Activated naive CD8-positive, alpha-beta T cell treated with anti-CD3 and anti-CD28 coated beads, Interleukin-2, amount 10 ng/mL, durations not matched to agents 7 days and 5 days (primary cell): ENCODE measurements at places on chromosomes 5 and 9. TPM values are rescaled to one million over a fixed set of nuclear protein-coding genes. Genes with fewer than 3 reads are reported as not detected.

DNA sequence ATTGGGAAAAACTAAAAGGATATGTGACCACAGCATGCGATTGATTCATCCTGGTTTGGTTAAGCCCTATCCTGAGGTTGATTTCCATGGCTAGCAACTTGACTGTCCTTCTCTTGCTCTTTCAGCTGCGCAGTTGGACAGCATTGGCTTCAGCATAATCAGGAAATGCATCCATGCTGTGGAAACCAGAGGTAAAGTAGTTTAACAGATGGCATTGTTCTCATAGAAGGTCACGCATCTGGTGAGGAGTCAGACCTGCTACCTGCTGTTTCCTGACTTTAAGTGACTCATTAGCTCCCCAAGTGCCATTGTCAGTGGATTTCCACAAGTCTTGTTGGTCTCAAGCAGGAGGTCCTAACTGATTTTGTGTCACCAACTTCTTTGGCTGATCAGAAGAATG, 266.9 kb downstream of the ARHGAP26 start:
- H3K27me3 ChIP-seq: no peaks in the 10 kb centered on the region
- no peak overlapping the region for H3K4me3 ChIP-seq
- no peak for DNase-seq
- H3K36me3 ChIP-seq: peaks cover 30% of the 10 kb centered on the region
- no peak overlapping the region for H3K27ac ChIP-seq

DNA sequence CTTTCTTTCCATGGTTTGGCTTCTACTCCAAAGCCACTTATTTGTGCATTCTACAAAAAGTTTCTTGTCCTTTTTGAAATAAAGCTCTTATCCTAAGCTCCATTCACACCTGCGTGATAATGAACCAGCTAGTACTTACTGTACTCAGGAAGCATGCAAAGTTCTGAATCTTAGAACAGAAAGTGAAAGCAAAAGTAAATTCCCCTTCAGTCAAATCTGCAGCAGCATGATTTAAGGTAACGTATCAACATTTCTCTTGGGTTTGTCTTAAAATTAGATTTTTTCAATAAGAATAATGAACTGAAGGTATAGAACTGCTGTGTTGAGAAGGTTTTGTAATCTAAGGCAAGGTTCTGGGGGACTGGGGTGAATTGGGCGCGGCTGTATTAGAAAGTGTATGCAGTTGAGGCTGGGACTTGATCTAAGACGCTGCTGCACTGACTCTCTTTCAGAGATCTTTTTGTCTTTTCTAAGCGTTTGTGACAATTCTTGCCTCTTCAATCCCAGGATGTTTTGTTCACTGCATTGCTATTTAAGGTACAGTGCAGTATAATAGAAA, at the start of gene ERAP2:
TSS of gene ERAP2 (plus strand) at position 209 of the 559 bp plus-strand sequence. CDS start 3,186 bp downstream, outside the sequence.
- DNase-seq: no peak
- peaks cover 21% of the 10 kb centered on the region for H3K36me3 ChIP-seq
- H3K27me3 ChIP-seq: no peaks in the 10 kb centered on the region
- H3K4me3 ChIP-seq: peak within 1 kb of the TSS; percentile 92
- peaks cover 57% of the 10 kb centered on the region for H3K4me1 ChIP-seq

DNA sequence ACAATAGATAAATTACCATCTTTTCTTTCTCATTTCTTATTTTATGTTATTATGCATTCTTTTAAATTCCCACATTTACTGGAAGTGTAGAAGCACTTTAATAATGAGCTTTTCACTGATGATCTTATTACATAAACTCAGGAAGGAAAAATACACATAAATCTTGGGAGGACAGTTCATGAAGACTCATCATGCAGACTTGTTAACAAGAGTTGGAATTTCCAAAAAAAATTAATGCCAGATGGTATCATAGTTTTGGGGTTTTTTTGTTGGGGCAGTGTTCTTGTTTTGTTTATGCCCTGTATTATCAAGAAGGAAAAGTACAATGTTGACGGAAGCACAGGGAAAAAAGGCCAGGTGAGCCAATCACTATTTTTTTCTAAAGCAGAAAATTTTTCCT, 35.1 kb downstream of the CEMIP2 start:
- no peak overlapping the region for H3K4me3 ChIP-seq
- H3K4me1 ChIP-seq: peaks cover 1% of the 10 kb centered on the region
- H3K27me3 ChIP-seq: no peaks in the 10 kb centered on the region
- no peak overlapping the region for H3K27ac ChIP-seq
- H3K36me3 ChIP-seq: peaks cover 24% of the 10 kb centered on the region

DNA sequence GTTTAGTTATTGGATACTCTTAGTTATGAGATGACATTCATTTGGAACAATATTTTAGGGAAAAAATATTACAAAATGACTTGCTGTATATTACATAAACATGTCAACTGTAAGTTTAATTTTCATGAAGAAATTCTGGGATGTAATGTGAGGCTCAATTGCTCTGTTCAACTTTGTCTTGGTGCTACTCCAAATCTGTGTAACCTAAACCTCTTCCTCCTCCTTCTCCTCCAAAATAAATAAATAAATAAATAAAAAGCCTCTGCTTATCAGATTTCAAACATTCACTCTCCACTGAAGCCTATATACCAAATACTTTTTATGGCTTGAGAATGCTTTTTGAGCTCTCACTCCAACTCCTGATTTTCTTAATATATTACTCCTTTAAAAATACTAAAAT, 27.7 kb downstream of the ACTBL2 start:
- H3K27ac ChIP-seq: no peak overlapping the region
- no peak overlapping the region for H3K4me3 ChIP-seq
- no peak for DNase-seq
- no peaks in the 10 kb centered on the region for H3K36me3 ChIP-seq
- peaks cover 2% of the 10 kb centered on the region for H3K27me3 ChIP-seq

DNA sequence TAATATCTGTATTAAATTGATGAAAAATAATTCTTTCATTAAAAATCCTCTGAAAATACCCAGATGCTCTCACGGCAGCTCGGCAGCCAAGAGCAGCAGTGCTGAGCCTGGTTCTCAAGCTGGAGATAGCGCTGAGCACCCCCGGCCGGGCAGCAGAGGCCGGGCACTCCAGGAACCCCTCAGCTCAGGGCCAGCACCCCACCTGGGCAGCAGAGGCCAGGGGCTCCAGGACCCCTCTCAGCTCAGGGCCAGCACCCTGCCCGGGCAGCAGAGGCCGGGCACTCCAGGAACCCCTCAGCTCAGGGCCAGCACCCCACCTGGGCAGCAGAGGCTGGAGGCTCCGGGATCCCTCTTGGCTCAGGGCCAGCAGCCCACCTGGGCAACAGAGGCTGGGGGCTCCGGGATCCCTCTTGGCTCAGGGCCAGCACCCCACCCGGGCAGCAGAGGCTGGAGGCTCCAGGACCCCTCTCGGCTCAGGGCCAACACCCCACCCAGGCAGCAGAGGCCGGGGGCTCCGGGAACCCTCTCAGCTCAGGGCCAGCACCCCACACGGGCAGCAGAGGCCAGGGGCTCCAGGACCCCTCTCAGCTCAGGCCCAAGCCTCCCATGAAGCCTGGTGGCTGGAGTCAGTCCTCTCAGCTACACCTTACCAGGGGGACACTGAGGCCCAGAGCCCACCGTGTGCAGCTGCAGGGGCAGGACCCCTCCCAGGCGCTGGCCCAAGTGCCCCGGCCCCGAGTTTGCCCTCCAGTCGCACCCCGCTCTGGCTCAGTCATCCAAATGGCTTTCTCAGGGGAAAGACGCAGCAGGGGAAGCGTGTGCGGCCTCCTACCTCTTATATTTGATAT, 21.7 kb downstream of the CLPTM1L start:
- H3K4me3 ChIP-seq: no peak overlapping the region
- H3K36me3 ChIP-seq: peaks cover 19% of the 10 kb centered on the region
- H3K27ac ChIP-seq: no peak overlapping the region
- no peaks in the 10 kb centered on the region for H3K27me3 ChIP-seq

DNA sequence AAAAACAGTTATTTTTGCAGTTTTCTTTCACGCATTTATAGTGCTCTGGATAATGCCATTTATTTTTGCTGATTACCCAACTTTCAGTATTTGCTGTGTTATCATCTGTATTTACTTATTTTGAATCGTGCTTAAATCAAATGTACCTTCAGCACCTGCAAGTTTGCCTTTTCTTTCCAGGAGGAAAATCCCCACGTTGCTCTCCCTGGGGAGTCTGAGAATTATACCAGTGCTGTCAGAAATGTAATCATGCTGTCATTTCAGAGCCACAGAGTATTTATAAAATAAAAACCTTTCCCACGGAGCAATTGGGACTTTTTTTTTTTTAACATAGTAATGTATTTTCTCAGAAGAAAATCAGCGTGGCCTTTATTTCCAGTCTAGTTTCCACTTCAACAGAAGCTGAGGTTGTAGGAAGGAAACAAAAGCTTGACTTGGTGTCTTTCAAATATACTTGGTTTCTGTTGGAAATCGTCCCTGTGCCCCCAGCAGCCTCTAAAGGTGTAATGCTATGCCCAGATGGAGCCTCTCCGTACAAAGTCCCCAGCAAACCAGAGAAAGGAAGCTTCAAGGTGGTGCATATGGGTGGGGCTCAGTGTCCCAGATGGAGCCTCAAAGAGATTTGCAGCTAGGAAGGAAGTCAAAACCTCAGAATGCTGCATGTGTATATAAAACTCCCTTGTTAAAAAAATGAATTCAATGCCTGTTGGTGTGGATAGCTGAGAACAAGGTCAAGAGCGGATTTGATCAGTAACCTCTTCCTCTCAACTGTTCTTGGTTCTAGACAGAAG, 2.1 kb downstream of the GPR150 start:
- H3K27me3 ChIP-seq: peaks cover 5% of the 10 kb centered on the region
- peak overlapping the region; percentile 77 for H3K4me3 ChIP-seq
- DNase-seq: peak; percentile 31
- H3K27ac ChIP-seq: peak overlapping the region; percentile 76

The SPATA6L gene
- total RNA-seq: 1.0 TPM

GRCh38 chr5:132259069-132259851, 1.8 kb downstream of the PDLIM4 start:
- peaks cover 10% of the 10 kb centered on the region for H3K4me1 ChIP-seq
- peaks cover 16% of the 10 kb centered on the region for H3K27me3 ChIP-seq
- no peak for DNase-seq
- no peak overlapping the region for H3K4me3 ChIP-seq

The FOXD4L4 gene
- 0.28 TPM for total RNA-seq

The ABCA1 gene
- total RNA-seq: 2.0 TPM

- H3K36me3 ChIP-seq: peaks cover 6% of the 10 kb centered on the region
- H3K4me1 ChIP-seq: peaks cover 19% of the 10 kb centered on the region
- no peak overlapping the region for H3K4me3 ChIP-seq
- no peak for DNase-seq
Measured at GRCh38 chr9:125744616-125745015, 2.6 kb upstream of the PBX3 start.

DNA sequence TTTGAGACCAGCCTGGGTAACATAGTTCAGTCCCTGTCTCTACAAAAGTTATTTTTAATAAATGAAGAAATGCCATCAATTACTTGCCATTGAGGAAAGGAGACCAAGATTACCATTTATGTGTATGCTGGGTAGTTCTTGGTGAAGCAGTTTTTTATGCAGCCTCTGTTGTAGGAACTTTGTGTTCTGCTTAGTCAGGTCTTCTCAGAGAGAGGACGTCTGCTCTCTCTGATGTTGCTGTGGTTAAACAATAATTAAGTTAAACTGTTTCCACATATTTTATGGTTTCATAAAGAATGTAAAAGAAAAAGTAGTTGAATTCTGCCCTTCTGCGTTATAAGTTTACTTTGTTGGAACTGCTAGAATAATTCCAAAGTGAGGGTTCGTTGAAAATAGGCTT, 210.5 kb downstream of the KDM4C start:
- peaks cover 3% of the 10 kb centered on the region for H3K4me1 ChIP-seq
- peaks cover 2% of the 10 kb centered on the region for H3K36me3 ChIP-seq
- H3K27me3 ChIP-seq: no peaks in the 10 kb centered on the region
- DNase-seq: no peak
- no peak overlapping the region for H3K4me3 ChIP-seq

- H3K4me3 ChIP-seq: no peak overlapping the region
- no peak overlapping the region for H3K27ac ChIP-seq
- no peak for DNase-seq
Measured at GRCh38 chr9:86926145-86926544, 21.2 kb downstream of the GAS1 start.

The DND1 gene
- total RNA-seq: 3.4 TPM

GRCh38 chr9:110895147-110895905, 142.9 kb downstream of the LPAR1 start:
- H3K27ac ChIP-seq: no peak overlapping the region
- H3K36me3 ChIP-seq: no peaks in the 10 kb centered on the region

DNA sequence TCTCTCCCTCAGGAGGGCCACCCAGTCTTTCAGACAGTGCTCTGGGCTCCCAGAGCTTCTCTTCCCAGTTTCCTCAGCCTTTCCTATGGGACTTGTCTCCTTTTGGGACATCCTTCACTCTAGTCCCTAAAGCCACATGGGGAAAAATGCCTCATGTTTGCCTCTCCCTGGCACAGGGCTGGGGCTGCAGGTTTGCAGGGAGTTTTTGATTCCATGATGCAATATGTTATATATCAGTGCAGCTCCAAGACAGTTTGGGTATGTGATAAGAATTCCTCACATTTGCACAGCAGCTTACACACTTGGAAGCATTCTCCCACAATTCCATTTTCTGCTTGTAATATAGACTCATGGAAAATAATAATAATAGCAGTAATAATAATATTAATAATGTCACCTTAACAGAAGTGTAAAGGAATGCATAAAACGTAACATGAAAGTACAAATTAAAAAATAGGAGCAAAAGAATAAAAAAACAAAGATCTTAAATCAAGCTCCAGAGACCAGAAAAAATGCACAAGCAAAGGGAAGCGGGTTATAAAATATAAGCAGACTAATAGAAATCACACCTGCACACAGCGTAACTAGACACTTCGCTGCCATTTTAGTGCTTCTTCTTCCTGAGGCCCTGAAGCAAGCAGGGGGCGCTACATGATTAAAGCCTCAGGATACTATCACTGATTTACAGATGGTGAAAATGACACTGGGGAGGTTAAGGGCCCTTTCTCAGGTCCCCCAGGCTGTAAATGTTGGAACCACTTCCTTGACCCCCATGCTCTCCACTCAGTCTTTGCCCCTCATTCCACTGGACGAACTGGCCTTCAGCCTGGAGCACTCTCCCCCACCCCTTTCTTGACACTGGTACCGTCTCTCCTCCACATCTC, 70.0 kb upstream of the IL17B start:
- no peaks in the 10 kb centered on the region for H3K27me3 ChIP-seq
- H3K4me1 ChIP-seq: peaks cover 3% of the 10 kb centered on the region
- DNase-seq: no peak
- no peaks in the 10 kb centered on the region for H3K36me3 ChIP-seq
- H3K4me3 ChIP-seq: no peak overlapping the region

- no peaks in the 10 kb centered on the region for H3K27me3 ChIP-seq
- peak overlapping the region; percentile 74 for H3K27ac ChIP-seq
- peaks cover 8% of the 10 kb centered on the region for H3K36me3 ChIP-seq
Measured at GRCh38 chr9:69044240-69045219, 9.0 kb downstream of the FXN start.

- H3K4me3 ChIP-seq: peak overlapping the region; percentile 56
- no peaks in the 10 kb centered on the region for H3K36me3 ChIP-seq
- no peak overlapping the region for H3K27ac ChIP-seq
- H3K4me1 ChIP-seq: peaks cover 3% of the 10 kb centered on the region
- H3K27me3 ChIP-seq: peaks cover 51% of the 10 kb centered on the region
Measured at GRCh38 chr5:171450423-171451331, 31.2 kb downstream of the FGF18 start.

The ACTBL2 gene
- total RNA-seq: not detected
